ENCODE measurements at places on chromosomes 2 and 18.

DNA sequence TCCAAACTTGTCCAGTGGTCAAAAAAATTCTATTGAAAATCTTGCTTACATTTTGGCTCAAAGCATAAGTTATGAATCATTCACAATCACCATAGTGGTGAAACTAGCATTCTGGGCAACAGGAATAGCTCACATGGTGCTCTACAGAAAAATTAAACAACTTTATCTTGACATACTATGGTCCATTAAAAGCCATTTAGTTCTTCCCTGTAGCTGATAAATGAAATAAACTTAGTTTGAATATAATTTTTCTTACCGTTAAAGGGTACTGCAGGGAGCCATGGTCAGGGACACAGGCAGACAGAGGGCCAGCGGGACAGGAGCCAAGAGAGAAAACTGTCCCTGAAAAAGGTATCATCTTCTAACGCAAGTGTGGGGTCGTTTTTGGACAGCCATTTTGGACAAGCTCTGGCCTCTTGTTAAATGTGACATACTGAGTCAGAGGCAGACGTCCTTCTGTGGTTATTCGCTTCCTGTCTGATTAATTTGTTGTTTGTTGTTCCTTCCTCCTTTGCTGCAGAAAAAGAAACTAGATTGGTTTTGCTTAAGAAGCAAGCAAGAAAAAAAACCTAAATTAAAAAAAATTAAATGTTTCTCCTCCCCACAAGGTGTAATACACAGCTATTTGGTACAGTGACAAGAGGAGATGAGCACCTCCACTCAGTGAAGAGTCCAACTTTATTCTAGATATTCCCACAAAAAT lies at the start of gene WIPF1:
Gene WIPF1, minus strand, starts transcription at position 460 of the 703 bp plus-strand sequence. CDS start 12,231 bp downstream, outside the sequence.
- DNase-seq = no peak

DNA sequence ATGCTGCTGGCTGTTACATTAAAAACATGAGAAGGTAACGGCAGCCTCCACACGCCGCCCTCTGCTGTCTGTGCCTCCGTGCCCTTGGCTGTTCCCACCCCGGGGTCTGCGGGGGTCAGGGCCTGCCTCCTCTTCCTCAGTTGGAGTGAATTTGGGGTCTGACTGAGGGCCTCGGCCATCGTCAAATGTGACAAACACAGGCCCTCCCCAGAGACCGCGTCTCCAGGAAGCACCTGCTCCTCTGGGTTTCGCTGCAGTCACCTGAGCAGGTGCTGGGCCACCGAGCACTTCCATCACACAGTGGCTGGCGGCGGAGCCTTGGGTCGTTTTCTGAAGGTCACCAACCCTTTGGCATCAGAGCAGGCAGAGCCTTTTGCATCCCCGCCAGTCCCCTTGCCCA lies 70.9 kb downstream of the NFATC1 start:
- DNase-seq = no peak

DNA sequence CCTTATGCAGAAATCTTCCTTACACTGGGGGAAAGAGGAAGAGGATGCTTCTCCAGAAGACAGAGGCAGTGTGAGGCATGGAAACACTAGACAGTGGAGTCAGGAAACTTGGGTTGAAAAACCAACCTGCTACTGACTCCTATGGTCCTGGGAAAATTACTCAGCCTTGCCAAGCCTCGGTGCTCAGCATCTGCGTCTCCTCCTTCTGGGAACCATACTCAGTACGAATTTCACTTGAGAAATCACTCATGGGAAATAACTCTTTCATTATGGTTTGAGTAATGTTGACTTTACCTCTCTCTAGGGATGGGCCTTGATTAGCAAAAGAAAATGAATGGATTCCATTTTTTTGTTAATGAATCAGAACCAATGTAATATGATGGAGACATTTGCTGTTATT lies 96.5 kb downstream of the KCNE4 start:
- DNase-seq = no peak

DNA sequence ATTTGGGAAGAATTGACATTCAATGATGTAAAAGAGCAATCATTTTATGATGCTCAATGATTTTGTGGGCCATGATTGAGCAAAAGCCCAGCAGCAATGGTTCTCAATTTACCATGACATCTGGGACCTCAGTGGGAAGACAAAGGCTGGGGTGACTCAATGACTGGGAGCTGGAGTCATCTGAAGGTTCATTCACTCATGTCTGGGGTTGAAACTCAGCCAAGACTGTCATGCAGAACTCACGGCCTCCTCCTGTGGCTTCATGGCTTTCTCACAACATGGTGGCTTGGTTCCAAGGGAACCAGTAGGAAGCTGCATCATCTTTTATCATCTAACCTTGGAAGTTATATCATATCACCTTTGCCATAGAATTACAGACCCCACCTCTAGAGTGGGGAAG lies 45.1 kb upstream of the CD226 start:
- DNase-seq = no peak

DNA sequence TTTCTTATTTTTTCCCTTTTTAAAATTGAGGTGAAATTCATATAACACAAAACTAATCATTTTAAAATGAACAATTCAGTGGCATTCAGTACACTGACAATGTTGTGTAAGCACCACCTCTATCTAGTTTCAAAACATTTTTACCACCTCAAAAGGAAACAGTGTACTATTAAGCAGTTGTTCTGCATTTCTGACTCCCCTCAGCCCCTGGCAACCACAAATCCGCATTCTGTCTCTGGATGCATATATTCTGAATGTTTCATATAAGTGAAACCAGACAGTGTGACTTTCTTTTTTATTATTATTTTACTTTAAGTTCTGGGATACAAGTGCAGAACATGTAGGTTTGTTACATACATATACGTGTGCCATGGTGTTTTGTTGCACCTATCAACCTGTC lies 19.2 kb upstream of the TANK start:
- DNase-seq = no peak

GRCh38 chr2:39479696-39480095 lies 42.6 kb upstream of the MAP4K3 start:
- no peak for DNase-seq

GRCh38 chr2:71685941-71686611 lies 232.7 kb downstream of the DYSF start:
- no peak for DNase-seq

DNA sequence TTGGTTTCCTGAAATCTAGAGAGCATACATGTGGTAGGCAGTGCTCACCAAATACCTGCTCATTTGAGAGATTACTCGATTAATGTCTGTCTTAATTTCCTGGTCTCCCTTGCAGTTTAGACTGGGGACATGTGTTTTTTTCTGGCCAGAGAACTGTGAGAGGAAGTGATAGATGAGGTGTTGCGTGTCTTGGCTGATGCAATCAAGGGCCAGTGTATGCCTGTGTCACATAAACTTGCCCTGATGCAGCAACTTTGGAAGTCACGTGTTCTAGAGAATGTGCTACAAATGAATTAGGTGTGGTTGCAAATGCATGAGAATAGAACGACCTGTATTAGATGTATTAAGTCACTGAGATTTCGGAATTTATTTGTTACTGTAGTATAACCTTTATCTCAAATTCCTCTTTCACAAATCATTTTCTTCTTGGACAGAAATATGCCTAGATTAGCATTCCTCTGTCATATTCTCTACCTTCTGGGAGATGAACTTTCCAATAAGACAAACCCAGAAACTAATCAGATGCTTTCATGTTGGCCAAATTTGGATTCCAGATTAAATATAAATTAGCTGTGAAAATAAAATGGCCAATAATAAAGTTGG lies 9.9 kb upstream of the IL1A start:
- DNase-seq = no peak

- no peak for DNase-seq
Observed at GRCh38 chr2:54247115-54247514, 8.9 kb downstream of the TSPYL6 start.

GRCh38 chr2:42045848-42046748 lies 1.7 kb upstream of the PKDCC start:
- DNase-seq = no peak

- no peak for DNase-seq
Observed at GRCh38 chr2:63569740-63570139, 18.5 kb downstream of the WDPCP start.

DNA sequence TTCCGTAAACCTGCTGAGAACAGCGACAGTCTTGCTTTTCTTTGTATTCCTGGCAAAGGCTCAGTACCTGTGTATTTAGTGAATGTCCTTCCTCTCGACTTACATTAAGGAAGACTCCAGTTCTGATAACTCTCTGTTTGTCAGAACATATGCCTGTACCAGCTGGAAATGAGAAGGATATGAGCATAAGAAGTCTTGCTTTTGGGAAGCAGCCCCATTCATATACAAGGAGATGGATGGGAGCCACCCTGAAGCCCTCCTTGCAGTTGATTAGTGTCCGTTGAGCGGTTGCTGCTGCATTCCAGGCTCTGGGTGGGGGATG lies 59.8 kb downstream of the SH3BP4 start:
- DNase-seq = no peak

GRCh38 chr2:199163613-199164458 lies 293.9 kb downstream of the SATB2 start:
- no peak for DNase-seq

DNA sequence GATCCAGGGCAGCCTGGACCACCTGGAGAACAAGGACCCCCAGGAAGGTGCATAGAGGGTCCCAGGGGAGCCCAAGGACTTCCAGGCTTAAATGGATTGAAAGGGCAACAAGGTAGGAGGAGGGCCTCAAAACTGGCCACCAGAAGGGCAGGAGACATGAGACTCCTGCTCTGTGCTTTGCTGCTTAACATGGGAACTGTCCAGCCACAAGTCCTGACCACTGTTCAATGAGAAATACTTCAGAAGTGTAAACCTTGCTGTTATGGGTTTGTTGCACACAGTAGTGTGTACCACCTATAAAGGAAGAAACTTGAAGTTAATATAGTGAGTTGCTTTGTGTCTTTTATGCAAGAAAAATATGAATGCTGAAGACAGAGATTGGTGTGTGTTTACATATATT lies 44.2 kb upstream of the MFF start:
- no peak for DNase-seq

- DNase-seq = no peak
Observed at GRCh38 chr18:12597760-12598159, 60.1 kb downstream of the SPIRE1 start.

DNA sequence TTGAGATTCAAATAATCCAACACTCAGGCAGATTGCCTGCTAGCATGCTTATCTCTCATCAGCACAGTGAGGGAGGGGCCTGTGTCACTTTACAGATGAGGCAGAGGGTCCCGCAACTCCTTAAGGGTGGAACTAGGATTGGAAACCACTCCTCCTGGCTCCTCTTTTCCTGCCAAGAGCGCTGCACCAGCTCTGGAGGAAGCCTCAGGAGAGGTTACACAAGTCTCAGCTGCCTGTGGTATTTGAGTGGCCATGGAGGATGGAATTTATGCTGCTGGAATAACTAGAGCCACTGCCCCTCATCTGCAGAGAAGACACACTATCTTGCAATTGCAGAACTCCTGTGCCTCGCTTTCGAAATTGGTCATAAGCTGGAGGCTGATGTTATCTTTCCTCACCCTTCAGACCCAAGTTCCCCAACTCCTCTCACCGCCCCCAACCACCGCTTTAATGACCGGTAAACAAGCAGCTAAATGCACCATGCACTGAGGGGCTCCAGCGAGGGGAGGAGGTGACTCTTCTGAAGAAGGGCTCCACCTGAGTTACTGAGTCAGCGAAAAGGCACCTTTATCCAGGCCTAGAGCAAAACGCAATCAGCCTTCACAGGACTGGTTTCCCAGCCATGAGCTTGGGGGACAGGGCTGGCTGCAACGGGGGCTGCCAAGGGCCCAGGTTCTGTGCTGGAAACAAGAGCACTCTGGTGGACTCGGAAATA lies 245.8 kb downstream of the SOX11 start:
- DNase-seq = no peak

GRCh38 chr2:190062601-190063000 lies at the start of gene MSTN:
Gene MSTN, minus strand, starts transcription at chr2:190062729. Its CDS starts 133 bp downstream, at chr2:190062596.
- DNase-seq = no peak

- DNase-seq = no peak
Observed at GRCh38 chr2:28142386-28142785, 250.3 kb upstream of the FOSL2 start.

GRCh38 chr2:24247592-24247991 lies 72.7 kb downstream of the FAM228A start:
- DNase-seq = no peak

DNA sequence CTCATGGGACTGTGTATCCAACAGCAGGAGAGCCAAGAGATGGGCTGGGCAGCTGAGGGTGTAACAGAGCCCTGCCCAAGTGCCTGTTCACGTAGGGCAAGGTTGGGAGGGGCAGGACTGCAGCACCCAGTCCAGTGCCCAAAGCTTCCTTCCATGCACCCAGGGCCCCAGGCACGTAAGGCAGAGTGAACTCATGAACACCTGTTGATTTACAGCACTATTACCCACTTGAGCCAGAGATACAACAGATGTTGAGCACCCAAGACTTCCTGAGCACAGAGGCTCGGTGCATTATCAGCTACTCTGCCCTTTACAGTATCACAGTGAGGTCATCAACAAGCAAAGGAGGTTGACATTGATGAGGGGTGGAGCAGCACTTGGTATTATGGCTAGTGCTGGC lies 50.2 kb upstream of the FHL2 start:
- no peak for DNase-seq

DNA sequence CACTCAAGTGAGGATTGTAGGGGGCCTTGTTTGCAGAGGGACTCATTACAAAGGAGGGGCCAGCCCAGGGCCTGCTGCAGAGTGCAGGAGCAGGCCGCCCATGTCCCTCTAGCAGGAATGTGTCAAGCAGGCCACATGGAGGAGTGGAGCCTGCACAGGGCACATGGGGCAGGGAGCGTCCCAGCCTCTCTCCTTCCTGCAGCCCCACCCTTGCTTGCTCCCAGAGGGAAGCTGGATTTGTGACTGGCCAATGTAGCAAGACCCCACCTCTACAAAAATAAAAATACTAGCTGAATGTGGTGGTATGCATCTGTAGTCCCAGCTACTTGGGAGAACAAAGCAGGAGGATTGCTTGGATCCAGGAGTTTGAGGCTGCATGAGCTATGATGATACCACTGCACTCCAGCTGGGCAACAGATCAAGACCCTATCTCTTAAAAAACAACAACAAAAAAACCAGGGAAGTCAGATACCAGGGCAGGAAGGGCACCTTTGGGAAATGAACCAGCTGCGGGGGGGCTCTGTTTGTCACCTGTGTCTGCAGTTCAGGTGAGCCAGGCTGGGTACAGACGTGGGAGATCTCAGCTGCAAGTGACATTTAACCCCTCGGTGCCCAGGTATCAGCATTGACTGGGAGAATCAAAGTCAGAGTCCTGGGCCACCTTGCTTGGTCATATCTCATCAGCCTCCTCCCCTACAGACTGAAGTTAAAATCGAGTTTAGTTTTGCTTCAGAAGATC lies 27.7 kb downstream of the IMPA2 start:
- DNase-seq = no peak

DNA sequence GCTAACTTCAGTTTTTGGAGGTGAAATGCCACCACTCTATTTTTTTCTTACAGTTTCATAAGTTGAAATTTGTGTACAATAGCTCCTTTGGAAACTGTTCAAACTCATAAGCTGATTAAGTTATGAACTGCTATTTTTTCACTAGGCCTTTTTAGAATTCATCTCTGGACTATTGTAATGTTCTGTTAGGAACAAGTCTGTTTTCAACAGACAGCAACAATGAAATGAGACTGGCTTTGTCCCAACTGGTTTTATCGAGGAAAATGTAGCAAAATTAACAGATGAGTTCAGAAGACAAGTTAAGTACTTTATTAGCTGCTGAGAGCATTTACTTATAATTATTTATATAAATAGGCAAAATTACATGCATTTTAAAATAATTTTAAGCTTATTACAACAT lies 310.6 kb downstream of the ZNF804A start:
- no peak for DNase-seq

GRCh38 chr2:105381101-105381668 lies 17.7 kb downstream of the FHL2 start:
- DNase-seq = no peak

All from stimulated activated CD4-positive, alpha-beta T cell treated with anti-CD3 and anti-CD28 coated beads, TNF-alpha, amount 100 ng/mL, for 4 hours (primary cell).